ENCODE measurements at places on chromosomes 13 and 19. TPM values are rescaled to one million over a fixed set of nuclear protein-coding genes. Genes with fewer than 3 reads are reported as not detected.
A peak's percentile ranks its signal among the peaks of the same experiment; 100 is the strongest.

ETV2 gene
- 0.67 TPM for total RNA-seq

ABCA7 gene
- 11.1 TPM for total RNA-seq

FOSB gene
- total RNA-seq = 1.1 TPM

GRCh38 chr19:54208784-54209057, 8.1 kb downstream of the RPS9 start:
- H3K27ac ChIP-seq = peak overlapping the region; percentile 76
- H3K4me3 ChIP-seq = no peak overlapping the region
- no peak for DNase-seq
- H3K4me1 ChIP-seq = peaks cover 36% of the 10 kb centered on the region
- peaks cover 16% of the 10 kb centered on the region for H3K36me3 ChIP-seq
- H3K27me3 ChIP-seq = no peaks in the 10 kb centered on the region

GRCh38 chr13:40527914-40528313, 138.5 kb downstream of the FOXO1 start:
- no peaks in the 10 kb centered on the region for H3K27me3 ChIP-seq
- no peaks in the 10 kb centered on the region for H3K4me1 ChIP-seq
- DNase-seq = no peak
- H3K4me3 ChIP-seq = no peak overlapping the region
- no peak overlapping the region for H3K27ac ChIP-seq

GRCh38 chr13:27170221-27170515, 1.4 kb downstream of the USP12 start:
- peak overlapping the region; percentile 80 for H3K27ac ChIP-seq
- H3K27me3 ChIP-seq = no peaks in the 10 kb centered on the region
- DNase-seq = no peak
- peak overlapping the region; percentile 67 for H3K4me3 ChIP-seq

GRCh38 chr19:30671367-30671619, 299.1 kb downstream of the ZNF536 start:
- H3K27ac ChIP-seq = no peak overlapping the region
- peaks cover 7% of the 10 kb centered on the region for H3K4me1 ChIP-seq
- H3K4me3 ChIP-seq = no peak overlapping the region
- H3K36me3 ChIP-seq = no peaks in the 10 kb centered on the region
- DNase-seq = no peak
- peaks cover 26% of the 10 kb centered on the region for H3K27me3 ChIP-seq

- no peak overlapping the region for H3K4me3 ChIP-seq
- no peaks in the 10 kb centered on the region for H3K4me1 ChIP-seq
- H3K27ac ChIP-seq = no peak overlapping the region
Observed at GRCh38 chr13:85525411-85525810, 273.8 kb downstream of the SLITRK6 start.

GRCh38 chr19:7236153-7236552, 58.1 kb downstream of the INSR start:
- no peaks in the 10 kb centered on the region for H3K27me3 ChIP-seq
- H3K4me1 ChIP-seq = peaks cover 33% of the 10 kb centered on the region
- no peak for DNase-seq
- H3K36me3 ChIP-seq = no peaks in the 10 kb centered on the region

DNA sequence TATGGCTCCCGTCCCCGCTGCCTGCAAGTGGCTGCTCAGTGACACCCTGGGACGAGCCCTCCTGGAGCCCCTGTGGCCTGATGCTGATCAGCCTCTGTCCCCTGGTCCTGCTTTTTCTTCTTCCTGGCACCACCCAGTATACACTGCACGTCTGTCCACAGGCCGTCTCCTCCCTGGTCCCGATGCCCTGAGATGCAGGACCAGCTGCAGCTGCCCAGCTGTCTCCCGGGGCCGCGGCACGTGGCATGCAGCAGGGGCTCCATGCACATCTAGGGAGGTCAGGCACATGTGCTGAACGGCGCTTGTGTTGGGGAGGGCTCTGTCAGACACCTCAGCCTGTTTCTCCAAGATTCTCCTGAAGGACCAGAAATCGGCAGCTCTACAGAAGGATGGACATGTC, 30.2 kb downstream of the ZFR2 start:
- no peak for DNase-seq
- H3K27me3 ChIP-seq = no peaks in the 10 kb centered on the region
- H3K36me3 ChIP-seq = no peaks in the 10 kb centered on the region
- no peaks in the 10 kb centered on the region for H3K4me1 ChIP-seq
- no peak overlapping the region for H3K4me3 ChIP-seq
- H3K27ac ChIP-seq = no peak overlapping the region
